A549 treated with CpdA at 1 μM for 4 hours (cell line): ENCODE measurements at places on chromosomes 5 and 9. TPM values are rescaled to one million over a fixed set of nuclear protein-coding genes. Genes with fewer than 3 reads are reported as not detected.

Gene TLN1
- 114 to 130 TPM (median 122 TPM) in 5 replicates for total RNA-seq

Gene TJP2
- 4.1 to 5.2 TPM (median 4.8 TPM) in 5 replicates for total RNA-seq

Gene C5orf52
- not detected in 5 replicates for total RNA-seq

Gene UNC13B
- total RNA-seq = 8.7 to 9.8 TPM (median 9.5 TPM) in 5 replicates

Gene LCN9
- total RNA-seq = not detected in 5 replicates

Gene SHC3
- 0.41 to 0.80 TPM (median 0.50 TPM) in 5 replicates for total RNA-seq
